ENCODE measurements at places on chromosomes 4 and X. TPM values are rescaled to one million over a fixed set of nuclear protein-coding genes. Genes with fewer than 3 reads are reported as not detected.

The SPANXD gene
- total RNA-seq, result not detected

The TEC gene
- total RNA-seq, result 1.9 TPM

The TRAPPC11 gene
- 9.8 TPM for total RNA-seq

The GAGE12H gene
- total RNA-seq, result not detected

The CCDC158 gene
- not detected for total RNA-seq

The LEF1 gene
- 0.11 TPM for total RNA-seq

The TAF9B gene
- total RNA-seq, result 11.8 TPM

The TCEAL6 gene
- total RNA-seq, result not detected
